ENCODE measurements at places on chromosomes 16 and 17.

DNA sequence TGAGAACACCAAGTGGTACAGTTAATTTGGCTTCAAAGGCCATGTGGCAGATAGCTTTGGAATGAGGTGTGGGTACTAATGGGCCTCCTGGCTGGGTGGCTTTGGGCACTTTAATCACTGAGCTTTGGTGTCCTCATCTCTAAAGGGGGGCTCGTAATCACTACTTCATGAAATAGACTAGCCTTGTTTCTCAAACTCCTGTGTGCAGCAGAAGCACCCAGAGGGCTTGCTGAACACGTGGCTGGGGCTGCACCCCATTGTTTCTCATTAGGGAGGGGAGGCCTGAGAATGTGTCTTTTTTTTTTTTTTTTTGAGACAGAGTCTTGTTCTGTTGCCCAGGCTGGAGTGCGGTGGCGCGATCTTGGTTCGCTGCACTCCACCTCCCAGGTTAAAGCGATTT, 5.8 kb downstream of the EPN2 start:
- DNase-seq, result no peak

- no peak for DNase-seq
These were observed 37.3 kb upstream of the CDH15 start for GRCh38 chr16:89134269-89134668.

DNA sequence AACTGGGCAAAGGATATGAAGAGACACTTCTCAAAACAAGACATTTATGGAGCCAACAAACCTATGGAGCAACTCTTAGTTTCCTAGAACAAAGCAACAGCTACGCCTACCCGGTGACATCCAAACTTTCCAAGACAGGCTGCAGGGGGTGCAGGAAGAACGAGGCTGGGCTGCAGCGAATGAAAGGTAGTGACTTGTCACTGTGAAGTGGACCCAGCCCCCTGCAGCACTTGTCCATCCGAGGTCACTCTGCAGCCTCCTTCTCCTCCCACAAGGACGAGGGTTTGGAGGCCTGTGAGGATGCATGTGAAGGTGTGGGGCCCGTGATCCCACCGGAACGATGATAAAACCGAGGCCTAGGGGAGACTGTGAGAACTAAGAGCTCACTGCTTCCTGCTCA, 192.6 kb upstream of the RPL38 start:
- DNase-seq, result peak; percentile 49

DNA sequence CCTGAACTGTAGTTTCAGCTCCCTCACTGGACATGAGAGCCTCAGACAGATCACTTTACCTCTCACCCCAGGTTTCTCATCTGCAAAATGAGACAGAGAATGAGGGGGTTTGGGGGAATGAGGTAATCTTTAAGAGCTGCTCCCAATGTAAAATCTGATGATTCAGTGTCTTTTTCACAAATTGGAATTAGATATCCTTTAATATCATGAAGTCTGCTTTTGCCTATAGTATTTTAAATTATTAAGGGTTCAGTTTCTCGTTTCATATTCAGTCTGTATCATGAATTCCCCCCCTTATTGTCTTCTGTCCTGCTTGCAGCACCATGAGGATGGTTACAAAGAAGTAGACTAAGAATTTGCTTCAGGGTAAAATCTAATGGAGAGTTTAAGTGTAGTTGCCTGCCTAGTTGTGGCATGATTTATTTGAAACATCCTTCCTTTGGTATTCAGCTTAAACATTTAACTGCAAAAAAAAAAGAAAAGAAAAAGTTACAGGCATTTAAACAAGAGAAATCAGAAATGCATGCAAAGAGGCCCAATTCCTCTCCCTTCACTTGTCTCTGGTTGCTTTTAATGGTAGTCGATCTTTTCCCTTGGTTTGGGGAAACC, 77.3 kb downstream of the WNT3 start:
- DNase-seq, result no peak

DNA sequence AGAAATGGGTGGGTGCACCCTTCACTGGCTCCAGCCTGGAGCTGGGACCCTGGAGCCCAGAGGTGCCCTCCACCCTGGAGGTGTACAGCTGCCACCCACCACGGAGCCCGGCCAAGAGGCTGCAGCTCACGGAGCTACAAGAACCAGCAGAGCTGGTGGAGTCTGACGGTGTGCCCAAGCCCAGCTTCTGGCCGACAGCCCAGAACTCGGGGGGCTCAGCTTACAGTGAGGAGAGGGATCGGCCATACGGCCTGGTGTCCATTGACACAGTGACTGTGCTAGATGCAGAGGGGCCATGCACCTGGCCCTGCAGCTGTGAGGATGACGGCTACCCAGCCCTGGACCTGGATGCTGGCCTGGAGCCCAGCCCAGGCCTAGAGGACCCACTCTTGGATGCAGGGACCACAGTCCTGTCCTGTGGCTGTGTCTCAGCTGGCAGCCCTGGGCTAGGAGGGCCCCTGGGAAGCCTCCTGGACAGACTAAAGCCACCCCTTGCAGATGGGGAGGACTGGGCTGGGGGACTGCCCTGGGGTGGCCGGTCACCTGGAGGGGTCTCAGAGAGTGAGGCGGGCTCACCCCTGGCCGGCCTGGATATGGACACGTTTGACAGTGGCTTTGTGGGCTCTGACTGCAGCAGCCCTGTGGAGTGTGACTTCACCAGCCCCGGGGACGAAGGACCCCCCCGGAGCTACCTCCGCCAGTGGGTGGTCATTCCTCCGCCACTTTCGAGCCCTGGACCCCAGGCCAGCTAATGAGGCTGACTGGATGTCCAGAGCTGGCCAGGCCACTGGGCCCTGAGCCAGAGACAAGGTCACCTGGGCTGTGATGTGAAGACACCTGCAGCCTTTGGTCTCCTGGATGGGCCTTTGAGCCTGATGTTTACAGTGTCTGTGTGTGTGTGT, 46.8 kb downstream of the IL21R start:
- DNase-seq, result no peak

GRCh38 chr17:30816165-30816564, 8.3 kb downstream of the CRLF3 start:
- DNase-seq, result no peak
